ENCODE measurements at places on chromosomes 3 and 15.

DNA sequence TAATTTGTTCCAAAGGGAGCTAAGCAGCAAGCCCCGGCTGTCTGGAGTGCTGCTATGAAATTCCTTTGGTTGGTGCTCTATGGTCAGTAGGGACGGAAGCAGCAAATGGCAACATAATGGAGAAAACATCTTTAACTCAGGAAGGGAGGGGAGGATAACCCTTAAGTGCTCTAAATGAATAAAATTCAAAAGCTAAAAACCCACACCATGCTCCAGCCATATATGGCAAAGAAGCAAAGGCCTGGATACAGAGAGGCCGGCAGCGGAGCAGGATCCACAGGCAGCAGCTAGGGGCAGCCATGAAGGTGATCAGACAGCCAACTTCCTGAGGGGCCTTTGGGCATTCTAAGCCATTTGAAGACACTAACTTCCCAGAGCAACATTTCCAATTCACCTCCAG, 38.9 kb downstream of the IL17RD start:
- DNase-seq = no peak

GRCh38 chr3:141129541-141130011, 78.4 kb downstream of the SPSB4 start:
- DNase-seq = no peak

DNA sequence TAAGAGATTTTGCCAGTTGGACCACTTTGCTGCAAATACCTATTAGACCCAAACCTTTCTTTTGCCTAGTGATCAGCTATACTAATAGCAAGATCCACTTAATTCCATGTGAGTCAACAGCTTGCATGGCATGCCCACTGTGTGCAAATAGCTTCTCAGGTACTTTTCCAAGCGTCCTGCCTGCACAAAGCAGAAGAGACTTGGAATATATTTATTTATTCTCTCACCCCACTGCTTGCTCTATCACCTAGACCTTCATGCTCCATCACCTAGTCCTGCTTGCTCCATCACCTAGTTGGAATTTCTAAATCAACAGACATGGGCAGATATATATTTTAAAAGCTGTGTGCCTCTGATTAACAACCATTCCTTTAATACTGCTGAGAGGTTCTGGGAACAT, 47.6 kb downstream of the MBNL1 start:
- DNase-seq = no peak

DNA sequence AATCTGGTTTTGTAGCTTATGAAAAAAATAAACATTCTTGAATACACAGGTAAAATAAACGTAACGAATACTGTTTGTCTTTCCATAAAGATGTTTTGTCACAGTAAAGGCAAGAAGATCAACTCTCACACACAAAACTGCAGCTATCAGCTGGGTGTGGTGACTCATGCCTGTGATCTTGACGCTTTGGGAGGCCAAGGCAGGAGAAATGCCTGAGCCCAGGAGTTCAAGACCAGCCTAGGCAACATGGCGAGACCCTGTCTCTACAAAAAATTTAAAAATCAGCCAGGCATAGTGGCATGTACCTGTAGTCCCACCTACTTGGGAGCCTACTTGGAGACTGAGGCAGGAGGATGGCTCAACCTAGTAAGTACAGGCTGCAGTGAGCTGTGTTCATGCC, 39.6 kb downstream of the CBLB start:
- DNase-seq = no peak

Measured in activated T-helper 1 cell treated with anti-CD3 and anti-CD28 coated beads, Interleukin-2, amount 50 U/mL, for 16 hours (primary cell).